ENCODE measurements at places on chromosomes 4 and X.

DNA sequence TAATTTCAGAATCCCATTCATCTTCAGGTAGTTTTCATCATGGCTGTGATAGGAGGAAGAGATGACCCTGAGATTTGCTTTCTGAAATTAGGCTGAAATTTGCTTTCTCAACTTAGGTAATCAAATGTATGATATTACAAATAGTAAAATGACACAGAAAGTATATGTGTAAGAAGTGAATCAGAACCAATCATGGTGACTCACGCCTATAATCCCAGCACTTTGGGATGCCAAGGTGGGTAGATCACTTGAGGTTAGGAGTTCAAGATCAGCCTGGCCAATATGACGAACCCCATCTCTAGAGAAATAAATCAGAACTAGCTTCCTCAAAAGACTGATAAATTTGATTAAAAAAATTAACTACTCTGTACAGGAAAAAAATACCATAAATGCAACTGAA lies 555.4 kb downstream of the STPG2 start:
- DNase-seq: no peak

- DNase-seq: no peak
Measured at GRCh38 chrX:52082578-52082977, 13.6 kb upstream of the MAGED4B start.

- DNase-seq: no peak
Measured at GRCh38 chr4:174650711-174651355, 128.5 kb upstream of the HPGD start.

DNA sequence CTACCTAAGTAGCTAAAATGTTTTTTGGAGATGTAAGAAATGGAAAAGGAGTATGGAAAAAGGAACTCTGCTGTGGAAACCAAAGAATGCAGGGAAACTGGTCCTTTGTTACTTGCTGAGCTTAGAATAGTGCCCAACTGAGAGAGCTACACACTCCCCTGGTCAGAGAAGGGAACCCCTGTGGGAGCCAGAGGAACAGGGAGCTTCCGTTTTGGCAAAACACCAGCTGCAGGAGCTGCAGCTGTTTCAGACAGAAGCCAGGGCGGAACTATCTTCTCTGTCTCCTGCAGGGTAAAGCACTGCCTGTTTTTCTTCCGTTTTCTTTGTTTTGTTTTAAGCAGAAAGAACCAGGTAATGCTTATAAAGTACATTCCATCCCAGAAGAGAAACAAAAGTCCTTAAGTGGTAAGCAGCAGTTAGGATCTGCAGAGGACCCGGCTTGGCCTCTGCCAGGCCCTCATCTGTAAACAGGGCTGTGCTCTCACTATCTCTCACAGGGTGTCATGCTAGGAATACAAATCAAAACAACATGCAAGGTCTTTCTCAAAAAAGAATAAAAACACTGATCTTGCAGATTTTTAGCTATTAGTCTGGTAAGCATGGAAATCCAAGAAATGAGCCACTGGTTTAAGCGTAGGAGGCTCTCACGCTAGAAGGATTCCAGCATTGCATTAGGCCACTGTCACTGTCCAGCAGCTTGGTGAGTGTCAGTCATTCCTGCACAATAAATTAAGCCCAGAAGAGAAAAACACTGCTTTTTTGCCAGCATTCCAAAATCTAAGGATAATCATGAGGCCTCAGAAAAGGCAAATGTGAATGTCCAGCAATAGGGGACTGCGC lies 76.1 kb downstream of the CHST7 start:
- no peak for DNase-seq

GRCh38 chr4:11732155-11732554 lies 303.5 kb upstream of the HS3ST1 start:
- DNase-seq: no peak

DNA sequence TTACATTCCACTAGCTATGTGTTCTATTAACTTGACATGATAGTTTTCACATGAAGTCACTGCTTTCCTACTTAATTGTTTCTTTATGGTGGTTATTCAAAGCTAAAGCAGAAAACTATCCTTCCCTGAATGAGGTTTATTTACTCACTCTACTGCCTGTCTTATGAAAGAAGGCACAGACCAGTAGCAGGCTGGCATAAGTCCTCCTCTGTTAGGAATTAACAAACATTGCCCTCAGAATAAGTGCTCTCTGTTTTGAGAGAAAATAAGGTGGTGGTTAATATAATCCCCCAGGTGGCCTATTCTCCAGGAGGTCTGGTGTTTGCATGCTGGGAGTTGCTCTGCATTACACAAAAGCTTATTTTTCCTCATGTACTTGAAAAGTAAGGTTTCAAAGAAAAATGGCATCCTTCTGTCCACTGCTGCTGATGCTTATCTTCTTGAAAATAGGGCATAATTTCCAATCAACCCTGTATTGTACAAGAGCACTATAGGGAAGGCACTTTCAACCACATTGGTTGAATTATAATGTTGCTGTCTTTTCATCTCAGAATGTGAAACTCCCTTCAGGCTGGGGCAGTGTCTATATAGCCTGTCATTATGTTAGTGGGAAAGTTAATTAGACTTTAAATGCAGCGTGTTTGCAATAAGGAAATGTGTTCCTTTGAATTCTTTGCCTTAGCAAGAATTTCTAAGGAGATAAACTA lies 119.7 kb upstream of the TBC1D9 start:
- no peak for DNase-seq

DNA sequence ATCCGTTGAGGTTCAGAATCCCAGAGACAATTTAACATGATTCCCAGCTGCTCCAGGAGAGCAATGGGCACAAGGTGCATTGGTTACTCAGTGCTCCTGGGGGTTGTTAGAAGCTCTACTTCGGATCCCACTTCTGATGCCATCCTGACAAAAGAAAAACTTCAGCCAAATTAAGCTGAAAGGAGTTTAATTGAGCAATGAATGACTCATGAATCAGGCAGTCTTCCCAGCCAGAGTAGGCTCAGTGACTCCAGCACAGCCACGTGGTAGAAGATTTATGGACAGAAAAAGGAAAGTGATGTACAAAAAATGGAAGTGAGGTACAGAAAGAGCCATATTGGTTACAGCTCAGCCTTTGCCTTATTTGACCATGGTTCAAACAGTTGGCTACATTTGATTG lies 95.7 kb downstream of the PWWP3B start:
- no peak for DNase-seq

GRCh38 chrX:153374426-153374825 lies 26.7 kb downstream of the PNMA6E start:
- no peak for DNase-seq

- no peak for DNase-seq
Measured at GRCh38 chr4:146095860-146096259, 79.7 kb upstream of the LSM6 start.

DNA sequence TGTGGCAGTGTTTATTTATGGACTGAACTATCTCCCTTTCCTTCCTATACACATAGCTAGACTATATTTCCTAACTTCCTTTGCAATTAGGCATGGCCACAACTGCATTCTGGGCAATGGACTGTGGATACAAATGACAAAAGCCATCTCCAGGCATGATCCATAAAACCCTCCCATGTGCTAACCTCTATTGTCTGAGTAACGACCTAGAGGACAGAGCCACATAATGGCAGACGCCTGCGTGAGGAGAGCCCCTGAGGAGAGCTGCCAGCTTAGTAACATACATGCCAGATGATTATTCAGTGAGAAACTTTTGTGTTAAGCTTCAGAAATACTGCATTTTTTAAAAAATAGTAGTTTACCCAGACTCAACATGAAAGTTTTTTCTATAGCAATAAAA lies 142.9 kb downstream of the ADGRA3 start:
- DNase-seq: no peak

DNA sequence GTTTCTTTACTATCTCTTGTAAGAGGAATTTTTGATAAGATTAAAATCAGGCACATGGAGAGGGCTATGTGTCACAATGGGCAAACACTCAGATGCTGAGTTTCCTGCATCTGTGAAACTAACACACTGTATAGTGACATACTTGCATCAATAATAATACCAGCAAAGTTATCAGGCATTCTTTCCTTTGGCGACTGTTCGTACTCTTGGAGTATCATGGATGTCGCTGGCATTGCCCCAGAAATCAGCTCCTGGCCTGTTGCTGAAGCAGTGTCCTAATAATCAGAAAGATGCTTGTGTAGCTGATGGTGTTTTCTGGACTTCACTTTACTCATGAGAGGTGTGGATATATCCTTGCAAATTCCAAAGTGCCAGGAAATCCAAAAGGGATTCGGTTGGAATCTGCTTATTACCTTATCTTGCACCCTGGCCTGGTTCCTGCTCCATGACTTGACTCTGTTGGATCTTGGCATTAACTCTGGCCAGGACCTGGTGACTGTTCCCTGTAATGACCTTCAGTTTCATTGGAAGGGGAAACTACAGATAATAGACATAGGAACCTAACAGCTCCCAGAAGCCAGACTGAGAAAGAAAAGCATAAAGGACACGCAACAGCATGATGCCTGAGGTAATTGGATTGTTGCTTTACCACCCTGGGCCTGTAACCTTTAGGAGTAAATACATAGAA lies 762.5 kb upstream of the GRIA3 start:
- no peak for DNase-seq

- DNase-seq: no peak
Measured at GRCh38 chrX:85851418-85851817, 195.9 kb downstream of the CHM start.

DNA sequence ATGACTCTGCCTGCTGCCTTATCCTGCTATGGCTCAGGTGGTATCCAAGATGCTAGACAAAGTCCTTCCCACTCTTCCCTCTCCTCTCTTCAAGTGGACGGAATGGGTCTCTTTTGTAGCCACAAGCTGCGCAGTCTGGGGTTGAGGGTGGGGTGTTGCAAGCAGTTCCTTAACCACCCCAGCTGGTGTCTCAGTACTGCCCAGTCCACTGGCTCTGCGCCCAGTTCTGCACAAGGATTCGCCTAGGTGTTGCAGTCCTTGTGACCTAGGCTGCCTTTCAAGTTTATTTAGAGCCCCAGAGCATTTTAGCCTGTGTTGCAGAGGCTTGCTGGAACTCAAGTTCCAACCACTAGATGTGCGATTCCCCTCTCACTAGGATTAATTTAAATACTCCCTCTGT lies 120.7 kb downstream of the NEXMIF start:
- no peak for DNase-seq

DNA sequence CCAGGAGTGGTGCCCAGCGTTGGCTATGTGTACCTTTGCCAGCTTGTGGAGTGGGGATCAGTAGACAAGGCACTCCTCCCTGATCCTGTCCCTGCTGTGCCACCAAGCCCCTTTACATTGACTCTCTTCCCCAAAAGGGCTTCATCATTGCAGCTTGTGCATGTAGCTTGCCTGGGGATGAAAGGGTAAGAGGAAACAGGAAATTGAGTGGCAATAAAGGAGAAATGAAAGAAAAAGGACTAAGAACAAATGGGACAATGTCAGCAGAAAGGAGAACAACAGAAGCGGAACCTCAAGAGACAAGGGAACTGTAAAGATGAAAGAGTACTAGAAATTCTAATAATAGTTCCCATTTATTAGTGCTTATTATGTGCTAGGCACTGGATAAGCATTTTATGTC lies 8.7 kb upstream of the IL13RA1 start:
- DNase-seq: no peak

DNA sequence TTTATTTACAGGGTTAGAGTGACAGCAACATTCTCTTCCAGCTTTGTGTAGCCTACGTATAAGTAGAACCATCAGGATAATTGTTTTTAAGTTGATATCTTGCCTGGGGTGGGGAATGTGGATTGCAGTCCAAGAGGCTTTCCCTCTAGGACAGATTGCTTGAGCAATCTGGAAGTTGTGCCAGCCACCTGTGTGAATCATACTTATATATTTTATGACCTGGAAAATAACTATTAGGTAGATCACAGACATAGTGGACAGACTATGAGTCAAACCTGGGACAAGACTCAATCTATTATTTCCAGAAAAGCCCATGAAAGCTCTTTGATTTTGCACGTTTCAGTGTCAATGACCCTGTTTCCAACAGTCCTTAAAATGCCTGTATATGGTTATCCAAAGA lies 98.9 kb downstream of the TLL1 start:
- no peak for DNase-seq

DNA sequence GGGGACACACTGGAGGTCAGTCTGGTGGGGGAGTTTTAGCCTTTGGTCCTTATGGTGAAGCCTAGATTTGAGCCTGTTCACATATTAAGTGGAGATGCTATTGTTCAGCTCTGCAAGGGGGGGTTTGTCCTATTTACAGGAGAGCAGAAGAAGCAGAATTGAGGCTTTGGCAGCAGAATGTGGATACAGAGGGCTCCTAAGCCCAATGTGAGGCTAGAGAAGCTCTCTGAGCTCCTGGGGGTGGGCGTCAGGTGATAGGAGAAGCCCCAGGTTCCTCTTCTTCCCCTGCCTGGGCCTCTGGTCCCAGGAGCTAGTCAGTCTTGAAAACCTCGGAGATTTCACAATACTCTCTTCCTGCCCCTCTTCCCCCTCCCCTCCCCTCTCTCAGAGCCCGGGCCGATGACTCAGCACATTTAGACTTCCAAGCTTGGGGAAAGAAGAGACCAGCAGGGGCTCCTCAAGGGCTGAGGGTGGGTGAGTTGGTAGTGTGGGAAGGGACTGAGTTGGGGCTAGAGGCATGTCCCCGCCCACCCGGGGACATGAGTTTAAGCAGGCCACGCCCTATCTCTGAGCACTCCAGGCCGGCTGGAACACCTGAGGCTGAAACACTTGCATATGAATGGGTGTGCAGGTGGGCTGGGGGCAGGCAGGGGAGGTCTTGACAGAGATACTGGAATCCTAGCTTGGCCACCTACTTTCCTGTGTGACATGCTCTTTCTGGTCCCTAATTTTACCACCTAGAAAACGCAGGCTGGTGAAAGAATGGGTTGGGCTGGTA lies 3.4 kb downstream of the TFE3 start:
- peak; percentile 14 for DNase-seq

DNA sequence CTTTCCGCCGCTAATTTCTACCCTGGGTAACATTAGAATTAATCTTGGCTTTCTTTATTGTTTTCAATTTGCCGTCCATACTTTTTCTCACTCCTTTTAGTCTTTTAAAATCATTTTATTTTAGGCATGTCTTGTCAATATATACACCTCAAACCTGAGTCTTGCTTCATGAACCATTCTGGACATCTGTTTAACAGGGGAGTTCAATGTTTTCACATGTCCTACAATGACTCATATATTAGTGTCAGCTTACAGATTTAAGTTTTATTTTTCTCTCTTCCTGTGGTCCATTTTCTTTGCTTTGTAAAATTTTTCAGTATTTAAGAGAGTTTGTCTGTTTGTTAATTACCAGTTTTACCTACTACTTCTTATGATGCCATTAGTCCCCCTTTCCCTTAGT lies 89.5 kb downstream of the LCORL start:
- no peak for DNase-seq

Measured in stimulated activated CD4-positive, alpha-beta T cell treated with anti-CD3 and anti-CD28 coated beads, TNF-alpha, amount 100 ng/mL, for 48 hours (primary cell).